GM12891 (cell line): ENCODE measurements at places on chromosomes 16 and 17.

GRCh38 chr16:57694725-57695679 lies at the start of gene DRC7:
DRC7 (plus strand) TSS chr16:57694806; CDS start chr16:57697950, 3,144 bp downstream.
- peak; percentile 63 for DNase-seq

DNA sequence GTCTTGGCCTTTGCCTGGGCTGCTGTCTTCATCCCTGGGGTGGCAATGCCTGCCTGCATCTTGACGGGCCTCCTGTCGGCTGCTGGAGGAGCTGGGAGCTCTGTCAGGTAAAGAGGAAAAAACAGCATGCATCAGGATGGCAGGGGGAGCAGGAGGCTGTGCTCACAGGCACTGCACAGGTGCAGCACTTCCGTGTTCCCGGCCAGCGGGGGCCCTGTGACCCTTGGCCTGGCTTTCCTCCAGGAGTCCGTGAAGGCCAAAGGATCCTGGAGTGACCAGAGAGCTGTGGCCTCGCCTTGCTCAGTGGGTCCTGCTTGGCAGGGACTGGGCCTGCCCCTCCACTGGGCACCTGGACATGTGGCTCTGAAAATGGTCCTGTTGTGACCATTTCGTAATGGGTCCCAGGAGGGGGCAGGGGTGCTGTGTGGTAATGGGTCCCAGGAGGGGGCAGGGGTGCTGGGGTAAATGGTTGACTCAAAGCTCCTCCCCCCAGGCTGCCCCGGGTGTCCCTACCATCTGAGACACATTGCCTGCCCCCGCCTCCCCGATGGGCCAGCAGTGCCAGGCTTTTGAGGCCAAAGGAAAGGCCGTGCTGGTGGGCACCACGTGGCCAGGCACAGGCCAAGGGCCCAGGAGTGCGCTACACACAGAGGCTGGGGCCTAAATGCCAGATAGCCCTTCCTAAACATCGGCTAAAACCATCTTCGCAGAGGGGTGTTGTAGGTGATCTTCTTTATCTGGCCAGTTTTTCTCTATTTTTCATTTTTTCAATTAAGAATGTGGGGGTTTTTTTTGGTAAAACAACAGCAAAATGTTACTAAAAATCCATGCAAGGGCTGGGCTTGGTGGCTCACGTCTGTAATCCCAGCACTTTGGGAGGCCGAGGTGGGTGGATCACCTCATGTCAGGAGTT lies 4.0 kb upstream of the FASN start:
- no peak for DNase-seq

DNA sequence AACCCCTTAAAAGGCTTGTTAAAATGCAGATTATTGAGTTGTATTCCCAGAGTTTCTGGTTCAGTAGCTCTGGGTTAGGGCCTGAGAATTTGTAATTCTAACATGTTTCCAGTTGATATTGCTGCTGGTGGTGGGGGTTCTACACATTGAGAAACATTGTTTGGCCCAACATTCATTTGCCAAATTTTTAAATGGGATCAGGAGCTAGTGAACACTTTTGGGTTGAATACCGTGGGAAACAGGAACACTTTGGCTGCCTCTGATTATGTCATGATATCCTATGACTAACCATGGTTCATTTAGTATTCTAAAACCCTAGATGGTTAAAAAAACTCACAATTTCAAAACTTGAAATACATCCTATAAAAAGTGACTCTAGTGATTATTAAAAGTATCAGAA lies 89.3 kb downstream of the RPGRIP1L start:
- no peak for DNase-seq

- no peak for DNase-seq
These were observed 19.7 kb upstream of the NDUFAB1 start for GRCh38 chr16:23615805-23616204.

DNA sequence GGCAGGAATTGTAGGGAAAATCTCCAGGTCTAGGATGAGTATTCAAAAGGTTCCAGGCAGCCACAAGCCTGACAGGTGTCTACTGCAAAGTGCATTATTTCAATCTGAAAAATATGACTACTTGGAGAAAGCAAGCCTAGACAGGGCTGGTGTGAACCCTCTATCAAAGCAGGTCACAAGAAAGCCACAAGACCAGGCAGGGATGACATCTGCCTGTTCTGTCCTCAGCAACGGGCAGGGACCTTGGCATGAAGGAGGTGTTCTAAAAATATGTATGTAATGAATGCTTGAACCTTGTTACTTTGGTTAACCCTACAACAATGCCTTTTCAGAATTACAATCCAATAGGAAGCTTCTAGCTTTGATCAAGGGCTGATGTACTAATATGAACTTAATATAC lies 1.2 kb upstream of the COX6A2 start:
- no peak for DNase-seq

GRCh38 chr16:15033309-15033707 lies 22.6 kb downstream of the NTAN1 start:
- no peak for DNase-seq

GRCh38 chr16:86961171-86961601 lies 356.0 kb downstream of the C16orf95 start:
- DNase-seq, result no peak

DNA sequence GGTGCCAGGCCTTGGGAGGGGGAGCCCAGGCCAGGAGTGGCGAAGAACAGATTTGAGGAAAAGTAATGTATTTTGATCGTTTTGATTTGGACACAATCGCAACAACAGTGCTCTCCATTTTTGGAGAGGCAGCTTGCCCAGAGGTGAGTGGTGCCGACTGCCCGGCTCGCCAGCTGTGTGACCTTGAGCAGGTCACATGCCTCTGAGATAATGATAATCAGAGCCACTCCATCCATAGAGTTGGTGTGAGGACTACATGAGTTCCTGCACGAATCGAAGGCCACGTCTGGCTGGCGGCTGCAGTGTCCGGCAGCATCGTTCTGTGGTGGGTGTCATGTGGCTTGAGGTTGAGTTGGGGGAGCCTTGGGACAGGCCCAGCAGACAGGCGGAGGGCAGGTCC lies 20.7 kb downstream of the LLGL2 start:
- no peak for DNase-seq

GRCh38 chr17:38556239-38556638 lies 49.5 kb downstream of the SRCIN1 start:
- DNase-seq, result no peak

- no peak for DNase-seq
These were observed 9.1 kb downstream of the FOXK2 start for GRCh38 chr17:82528484-82529265.

GRCh38 chr16:75105306-75106061 lies 11.1 kb downstream of the LDHD start:
- DNase-seq, result no peak

DNA sequence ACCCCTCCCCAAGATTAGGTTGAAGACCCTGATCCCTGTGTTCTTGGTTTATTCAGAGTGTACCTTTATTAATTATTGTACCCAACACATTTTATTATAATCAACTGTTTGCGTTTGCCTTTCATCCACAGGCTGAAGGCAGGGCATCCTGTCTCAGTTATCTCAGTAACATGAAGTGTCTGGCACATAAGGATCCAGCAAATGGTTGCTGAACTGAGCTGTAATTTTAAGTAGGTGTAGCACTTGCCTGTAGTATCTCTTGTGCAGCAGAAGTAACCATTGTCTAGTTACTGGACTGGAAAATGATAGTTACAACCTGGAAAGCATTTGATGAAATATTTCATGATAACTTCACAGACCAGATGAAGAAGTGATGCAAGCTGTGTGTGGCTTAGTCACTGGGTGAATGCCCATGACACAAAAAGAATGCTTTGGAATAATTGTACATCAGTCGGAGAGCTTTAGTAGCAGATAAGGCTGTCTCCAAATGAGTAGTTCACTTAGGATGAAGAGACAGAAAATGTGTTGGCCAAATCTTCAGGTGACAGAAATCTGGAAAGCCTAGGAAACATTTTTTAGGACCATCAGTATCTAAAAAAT lies 56.6 kb downstream of the ESRP2 start:
- DNase-seq, result no peak

DNA sequence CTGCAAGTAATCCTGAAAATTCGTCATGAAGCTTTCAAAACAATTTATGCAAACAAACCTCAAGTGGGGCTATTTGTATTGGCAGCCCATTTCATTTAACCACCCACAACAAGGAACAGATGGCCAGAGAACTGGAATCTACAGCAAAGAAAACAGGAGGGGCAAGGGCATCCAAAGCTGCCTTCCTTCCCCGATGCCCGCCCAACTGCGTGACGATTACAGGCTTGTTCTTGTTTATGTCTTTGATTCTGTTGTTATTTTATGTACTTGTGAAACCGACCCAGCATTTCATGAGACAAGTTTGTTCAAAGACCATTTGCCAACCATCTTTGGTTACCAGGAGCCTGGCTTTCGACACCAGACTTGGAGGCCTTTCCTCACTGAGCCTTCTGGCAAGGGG lies 59.1 kb upstream of the IRX6 start:
- no peak for DNase-seq

- no peak for DNase-seq
These were observed 358.7 kb upstream of the CA10 start for GRCh38 chr17:52517176-52517575.

- no peak for DNase-seq
These were observed 23.2 kb upstream of the CACNG1 start for GRCh38 chr17:67021196-67021595.

DNA sequence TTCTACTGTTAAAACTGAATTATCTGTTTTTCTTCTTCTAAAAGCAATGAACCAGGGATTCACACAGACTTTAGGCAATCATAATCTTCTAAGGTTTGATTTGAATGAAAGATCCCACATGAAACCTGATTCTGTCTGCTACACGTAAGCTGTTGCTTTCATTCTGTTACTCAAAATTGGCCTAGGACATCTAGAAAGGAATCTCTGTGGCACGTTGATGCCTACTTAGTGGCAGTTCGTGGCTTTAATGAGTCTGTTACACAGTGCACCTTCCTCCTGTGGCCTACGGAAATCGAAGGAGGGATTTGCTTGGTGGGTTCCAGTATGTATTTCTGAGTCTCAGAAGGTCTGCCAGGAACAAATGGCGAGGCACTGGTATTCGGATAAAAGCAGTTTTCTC lies 489.4 kb upstream of the HSBP1 start:
- DNase-seq, result no peak

DNA sequence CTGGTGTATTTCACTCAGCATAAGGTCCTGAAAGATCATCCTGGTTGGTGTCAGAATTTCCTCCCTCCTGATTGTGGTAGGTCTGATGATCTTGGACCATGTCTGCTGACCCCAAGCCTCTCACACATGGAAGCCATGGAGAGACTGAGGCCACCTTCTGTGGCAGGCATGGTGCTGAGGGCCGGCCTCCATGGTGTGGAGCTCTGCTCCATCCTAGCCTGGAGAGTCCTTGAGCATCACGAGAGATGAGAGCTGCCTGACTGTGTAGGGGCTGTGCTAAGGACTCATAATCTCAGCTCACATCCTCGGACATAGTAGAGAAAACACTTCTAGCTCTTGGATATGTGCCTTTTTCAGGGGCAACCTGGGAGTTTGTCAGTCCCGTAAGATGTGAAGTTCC lies 40.6 kb downstream of the MPRIP start:
- no peak for DNase-seq

DNA sequence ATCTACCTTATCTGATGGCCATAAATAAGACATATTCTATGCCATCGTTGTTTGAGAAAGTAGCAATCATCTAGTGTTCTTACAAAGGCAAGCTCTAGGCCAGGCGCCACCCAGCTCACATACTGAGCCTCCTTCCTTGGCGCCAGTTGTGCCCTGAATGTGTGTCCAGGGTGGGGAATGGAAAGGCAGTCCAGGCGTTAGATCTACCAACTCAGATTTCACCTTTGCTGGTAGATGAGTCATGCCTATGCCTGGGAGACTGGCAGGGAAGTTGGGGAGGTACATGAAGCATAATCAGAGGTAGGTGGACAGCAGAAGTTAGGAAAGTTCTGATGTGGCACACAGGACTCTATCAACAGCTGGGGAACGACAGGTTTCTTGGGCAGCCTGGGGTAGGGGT lies 23.6 kb downstream of the SDR42E1 start:
- no peak for DNase-seq

GRCh38 chr16:74775255-74775654 lies 635 bp upstream of the FA2H start:
- no peak for DNase-seq

DNA sequence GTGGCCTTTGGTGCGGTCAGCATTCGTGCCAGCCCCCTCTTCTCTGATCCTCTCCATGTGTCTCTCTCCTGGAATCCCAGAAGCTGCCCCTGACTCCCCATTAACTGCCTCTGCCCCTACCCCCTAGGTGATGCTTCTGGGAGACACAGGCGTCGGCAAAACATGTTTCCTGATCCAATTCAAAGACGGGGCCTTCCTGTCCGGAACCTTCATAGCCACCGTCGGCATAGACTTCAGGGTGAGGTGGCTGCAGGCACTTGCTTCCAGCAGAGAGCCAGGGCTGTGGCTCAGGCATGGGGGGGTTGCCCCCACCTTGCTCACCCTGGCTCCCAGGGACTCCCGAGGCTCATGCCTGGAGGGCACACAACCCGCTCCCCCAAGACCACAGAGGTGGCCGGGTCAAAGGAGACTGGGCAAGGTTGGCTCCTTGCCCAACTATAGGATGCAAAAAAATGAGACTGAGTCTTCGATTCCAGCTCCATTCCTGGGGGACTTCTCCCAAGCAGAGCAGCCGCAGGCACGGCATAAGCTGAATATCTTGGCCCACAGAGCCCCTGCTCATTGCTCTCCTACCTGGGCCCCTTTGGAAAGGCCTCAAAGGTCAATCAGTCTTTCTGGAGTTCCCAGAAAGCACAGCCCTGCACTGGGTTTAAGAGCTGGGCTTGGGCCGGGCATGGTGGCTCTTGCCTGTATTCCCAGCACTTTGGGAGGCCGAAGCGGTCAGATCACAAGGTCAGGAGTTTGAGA lies 3.8 kb downstream of the RAB37 start:
- no peak for DNase-seq

DNA sequence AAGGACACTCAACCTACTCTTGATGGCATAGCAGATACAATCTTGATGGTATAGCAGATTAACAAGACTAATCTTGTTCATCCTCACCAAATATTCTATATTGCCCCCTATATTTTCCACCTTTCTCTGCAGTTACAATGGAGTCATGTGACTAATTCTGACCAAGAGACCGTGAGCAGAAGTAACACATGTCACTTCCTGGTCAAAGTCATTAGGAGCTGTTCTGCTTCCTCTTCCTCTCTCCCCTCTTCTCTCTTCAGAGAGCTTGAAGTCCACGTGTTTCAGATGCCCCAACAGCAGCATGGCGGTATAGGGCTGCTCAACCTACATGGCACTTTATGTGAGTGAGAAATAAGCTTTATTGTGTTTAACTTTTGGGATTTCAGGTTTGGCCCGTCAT lies 55.3 kb upstream of the ERCC4 start:
- no peak for DNase-seq

DNA sequence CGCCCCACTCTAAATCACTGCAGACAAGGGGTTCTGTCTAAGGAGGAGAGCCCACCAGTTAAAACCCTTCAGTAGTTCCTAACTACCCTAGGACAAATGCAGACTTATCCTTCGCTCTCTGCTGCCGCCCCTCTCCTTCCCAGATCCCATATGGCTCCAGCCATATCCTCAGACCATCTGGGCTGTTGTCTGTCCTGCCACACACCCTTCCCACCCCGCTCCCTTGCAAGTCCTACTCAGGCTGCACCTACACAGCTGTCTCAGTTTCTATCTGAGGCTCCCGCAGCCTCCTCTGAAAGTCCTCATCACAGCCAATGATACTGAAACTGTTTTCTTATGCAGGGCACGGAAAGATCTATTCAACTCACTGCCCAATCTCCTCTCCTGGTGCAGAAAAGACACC lies 720 bp upstream of the BCKDK start:
- no peak for DNase-seq
